ENCODE measurements at places on chromosomes 16 and 17.

DNA sequence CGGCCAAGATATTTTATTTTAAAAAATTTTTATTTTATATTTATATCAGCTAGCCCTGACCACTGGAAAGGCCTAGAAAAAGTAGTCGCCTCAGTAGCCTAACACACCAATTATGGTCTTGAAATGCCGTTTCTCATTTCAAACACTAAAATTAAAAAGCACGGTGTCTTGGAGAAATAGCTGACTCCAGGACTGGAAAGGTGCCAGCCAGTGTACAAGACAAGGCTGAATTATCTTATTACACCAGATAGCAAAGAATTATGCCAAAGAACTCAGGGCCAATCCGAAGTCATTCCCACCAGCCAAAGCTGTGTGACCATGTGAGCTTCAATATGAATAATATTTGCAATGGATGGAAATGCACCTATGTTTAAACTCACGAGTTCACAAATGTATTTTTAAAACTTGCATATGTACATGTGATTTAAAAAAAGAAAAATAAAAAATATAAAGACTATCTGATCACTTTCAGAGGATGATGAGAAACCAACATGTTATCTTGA lies 19.9 kb upstream of the ATP2C2 start:
- no peak for DNase-seq

- no peak for DNase-seq
Measured at GRCh38 chr17:3657588-3657869, 10.8 kb downstream of the TAX1BP3 start.

GRCh38 chr16:22671301-22672076 lies 142.5 kb upstream of the HS3ST2 start:
- peak; percentile 25 for DNase-seq

GRCh38 chr17:82587234-82588086 lies 60.8 kb downstream of the WDR45B start:
- DNase-seq, result no peak

DNA sequence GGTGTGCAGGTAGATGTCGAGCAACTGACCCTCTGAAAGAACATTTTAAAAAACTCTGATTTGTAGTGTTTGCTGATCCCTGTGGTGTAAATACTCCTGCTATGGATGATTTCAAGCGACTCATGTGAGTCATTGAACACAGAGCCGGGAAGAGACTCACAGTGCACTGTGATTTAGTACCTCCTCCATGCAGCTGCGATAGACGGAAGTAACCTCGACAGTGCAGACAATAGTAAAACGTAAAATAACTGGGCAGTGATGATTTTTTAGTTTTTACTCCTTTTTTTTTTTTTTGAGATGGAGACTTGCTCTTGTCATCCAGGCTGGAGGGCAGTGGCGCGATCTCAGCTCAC lies 8.7 kb downstream of the TBX21 start:
- no peak for DNase-seq

- no peak for DNase-seq
Measured at GRCh38 chr17:21523497-21524210, 147.5 kb downstream of the KCNJ12 start.

GRCh38 chr17:63039899-63040602 lies 74.0 kb downstream of the TANC2 start:
- peak; percentile 58 for DNase-seq

DNA sequence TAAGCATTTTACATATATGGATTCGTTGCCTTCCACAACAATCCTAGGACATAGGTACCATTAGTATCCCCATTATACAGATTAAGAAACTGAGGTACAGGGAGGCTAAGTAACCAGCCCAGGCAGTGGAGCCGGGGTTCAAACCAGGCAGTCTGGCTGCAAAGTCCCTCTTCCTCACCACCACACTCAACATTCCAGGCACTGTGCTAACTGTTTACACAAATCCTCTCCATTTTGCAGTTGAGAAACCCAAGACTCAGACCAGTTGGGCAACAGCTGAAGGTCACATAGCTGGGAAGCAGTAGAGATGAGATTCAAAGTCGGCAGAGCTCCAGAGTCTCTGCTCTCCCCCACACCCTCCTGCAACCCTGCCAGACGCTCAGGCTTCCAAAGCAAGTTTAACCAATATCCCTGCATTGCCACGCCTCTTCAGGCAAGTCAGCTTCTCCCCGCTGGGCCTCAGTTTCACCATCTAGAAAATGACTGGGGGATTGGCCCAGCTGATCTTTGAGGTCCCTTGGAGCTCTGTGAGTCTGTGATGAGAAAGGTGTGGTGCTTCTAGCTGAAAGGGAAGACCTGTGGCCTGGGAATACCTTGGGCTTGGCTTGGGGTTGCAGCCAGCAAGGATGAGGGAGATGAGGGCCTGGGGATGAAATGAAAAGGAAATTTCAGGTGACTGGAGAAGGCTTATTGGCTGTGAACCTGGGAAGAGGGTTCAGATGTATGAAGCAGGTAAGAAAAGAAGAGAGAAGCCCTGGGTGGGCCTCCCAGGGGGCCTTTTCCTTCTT lies 14.0 kb downstream of the CCR7 start:
- peak; percentile 100 for DNase-seq

DNA sequence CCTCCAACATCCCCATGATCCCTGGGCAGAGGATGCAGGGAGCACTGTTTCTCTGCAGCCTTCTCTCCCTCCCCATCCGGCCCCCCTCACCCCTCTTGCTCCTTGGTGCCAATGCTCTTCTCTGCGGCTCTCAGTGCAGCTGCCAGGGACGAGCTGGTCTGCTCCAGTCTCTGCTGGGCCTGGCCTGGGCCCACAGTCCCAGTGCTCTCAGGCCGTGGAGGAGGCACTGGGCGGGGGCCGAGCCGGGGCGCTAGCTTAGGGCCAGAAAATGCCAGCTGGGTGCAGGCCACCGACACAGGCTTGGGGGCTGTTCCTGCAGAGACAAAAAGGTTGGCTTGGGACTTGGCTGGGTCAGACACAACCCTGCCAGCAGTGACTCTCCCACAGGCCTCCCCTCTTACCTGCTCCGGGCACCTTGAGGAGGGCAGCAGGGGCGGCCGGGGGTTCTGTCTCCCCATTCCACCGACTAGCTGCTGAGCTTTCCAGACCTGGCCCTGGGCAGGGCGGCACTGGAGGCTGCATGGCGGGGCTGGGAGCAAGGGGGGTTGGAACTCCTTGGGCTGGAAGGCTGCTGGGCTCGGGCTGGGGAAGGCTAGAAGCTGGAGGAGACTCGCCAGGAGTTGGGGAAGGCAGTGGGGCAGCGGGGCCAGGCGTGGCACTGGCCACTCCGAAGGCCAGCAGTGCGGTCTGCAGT lies 13.8 kb downstream of the CASKIN2 start:
- DNase-seq, result no peak

DNA sequence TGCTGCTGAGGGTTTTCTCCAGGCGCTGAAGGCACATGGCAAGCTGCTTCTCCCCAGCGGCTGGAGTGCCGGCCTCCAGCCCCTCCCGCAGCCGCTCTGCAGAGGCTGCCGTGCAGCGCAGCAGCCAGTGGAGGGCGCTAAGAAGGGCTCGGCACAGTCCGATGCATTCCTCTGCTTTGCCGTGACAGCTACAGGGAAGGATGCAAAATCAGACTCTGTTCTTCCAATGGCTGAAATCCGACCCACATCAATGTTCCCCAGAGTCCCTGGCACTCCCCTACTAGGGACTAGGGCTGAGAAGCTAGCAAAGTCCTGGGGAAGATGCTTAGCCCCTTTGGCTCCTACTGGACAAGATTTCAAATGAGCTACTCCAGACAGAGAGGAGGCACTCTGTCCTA lies 19.0 kb downstream of the MED24 start:
- peak; percentile 60 for DNase-seq

DNA sequence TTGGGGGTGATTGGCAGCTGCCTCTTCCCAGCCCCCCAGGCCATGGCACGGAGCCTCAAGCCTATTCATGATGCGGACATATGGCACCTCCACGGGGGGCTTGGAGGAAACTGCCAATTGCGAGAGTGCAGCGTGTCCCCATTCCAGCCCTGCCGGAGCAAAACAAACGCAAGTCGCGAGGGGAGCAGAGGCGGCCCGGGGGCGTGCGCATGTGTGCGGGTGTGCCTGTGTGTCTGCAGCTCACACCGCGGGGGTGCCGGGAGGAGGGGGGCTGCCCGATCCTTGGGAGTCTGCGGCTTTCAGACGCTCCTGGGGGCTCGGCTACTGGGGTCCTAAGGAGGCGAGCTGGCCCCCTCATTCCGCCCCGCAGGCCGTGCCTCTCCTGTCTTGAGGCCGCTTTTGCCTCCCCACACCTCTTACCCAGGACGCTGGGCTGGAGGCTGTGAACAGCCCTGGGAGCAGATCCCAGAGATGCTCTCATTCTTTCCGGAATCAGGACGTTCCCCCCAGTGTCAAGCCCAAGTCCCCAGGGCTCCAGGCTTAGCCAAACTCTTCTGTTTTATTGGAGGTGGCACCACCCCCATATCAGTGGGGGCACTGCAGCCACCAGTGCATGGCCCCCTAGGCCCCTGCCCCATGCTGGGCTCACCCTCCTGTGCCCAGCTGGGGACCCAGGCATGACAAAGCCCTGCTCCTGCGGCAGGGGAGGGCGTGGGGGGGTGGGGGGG lies 29.1 kb downstream of the ENDOV start:
- no peak for DNase-seq

DNA sequence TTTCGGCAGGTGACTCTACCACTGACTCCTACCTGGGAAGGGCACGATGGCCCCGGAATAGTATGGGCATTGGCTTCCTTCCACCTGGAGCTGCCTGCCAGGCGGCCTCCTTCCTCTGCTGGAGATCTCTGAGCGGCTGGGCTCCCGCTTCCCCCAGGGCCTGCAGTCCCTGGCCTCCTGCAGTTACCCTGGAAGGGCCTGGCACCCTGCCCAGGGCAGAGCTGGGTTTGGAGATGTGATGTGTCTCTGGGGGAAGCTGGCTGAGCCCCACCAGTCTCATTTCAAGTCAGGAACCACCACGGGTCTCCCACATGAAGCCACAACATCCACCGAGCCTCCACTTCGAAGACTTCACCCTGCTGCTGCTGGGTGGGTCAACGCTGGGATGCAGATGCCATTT lies 97.9 kb downstream of the IRF8 start:
- DNase-seq, result no peak

GRCh38 chr17:66580184-66580955 lies 254.5 kb upstream of the CACNG5 start:
- DNase-seq, result peak; percentile 73

DNA sequence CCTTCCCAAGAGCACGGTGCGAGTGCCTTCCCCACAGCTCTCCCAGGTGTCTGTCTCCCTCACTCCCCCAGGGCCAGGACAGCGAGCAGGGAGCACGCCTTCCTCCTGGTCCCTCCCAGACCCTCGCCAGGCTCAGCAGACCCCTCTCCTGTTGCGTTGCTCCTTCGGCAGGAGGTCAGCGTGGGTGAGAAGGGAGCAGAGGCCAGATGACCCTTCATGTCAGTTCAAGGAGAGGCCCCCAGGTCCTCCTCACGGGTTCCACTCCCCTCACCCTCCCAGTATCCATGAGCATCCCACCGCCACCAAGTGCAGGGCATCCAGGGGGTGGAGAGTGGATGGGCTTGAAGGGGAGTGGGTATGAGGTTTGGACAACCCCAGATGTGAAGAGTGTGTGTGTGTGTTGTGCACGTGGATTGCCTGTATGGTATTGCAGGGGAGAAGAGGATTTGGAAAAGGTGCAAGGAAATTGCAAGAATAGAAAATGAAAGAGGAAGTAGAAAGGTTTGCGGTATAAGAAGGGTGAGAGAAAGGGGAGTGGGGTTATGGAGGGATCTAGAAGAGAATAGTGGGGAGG lies 17.7 kb downstream of the SGCA start:
- DNase-seq, result no peak

DNA sequence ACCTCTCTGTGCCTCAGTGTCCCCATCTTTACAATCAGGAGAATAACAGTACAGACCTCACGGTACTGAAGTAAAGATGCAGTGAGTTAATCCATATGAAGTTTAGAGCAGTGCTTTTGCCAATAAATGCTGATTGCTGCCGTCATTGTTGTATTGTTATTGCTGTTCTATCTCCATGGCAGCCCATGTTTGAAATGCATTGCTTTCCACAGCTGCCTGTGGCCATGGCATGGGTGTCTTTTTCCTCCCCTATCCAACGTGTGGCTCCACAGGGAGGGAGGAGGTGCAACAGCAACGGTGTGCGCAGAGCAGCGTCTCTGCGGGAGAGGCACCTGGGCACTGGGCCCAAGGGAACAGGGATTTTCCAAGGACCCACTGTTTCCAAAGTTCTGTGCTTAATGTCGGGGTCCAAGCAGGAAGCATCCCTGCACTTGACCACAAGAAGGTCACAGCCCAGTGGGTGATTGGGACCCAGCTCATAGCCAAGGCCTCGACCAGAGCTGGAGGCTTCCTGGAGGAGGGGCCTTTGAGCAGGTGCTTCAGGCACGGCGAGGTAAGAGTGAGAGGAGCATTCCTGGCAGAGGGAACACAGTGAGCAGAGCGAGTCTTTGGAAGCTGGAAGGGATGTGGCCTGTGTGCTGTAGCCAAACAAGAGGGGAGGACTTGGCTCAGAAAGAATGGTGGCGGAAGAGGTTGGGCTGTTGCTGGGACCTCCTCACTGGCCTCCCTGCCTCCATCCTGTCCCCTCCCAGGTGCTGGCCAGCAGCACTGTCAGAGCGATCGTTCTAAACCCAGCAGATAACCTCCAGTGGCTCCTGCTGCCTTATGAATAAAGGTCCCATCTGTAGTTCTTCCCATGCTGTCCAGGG lies 3.9 kb downstream of the RAI1 start:
- peak; percentile 48 for DNase-seq

GRCh38 chr17:40565769-40566409 lies 617 bp upstream of the CCR7 start:
- no peak for DNase-seq

GRCh38 chr17:63675607-63676546 lies 24.0 kb downstream of the LIMD2 start:
- peak; percentile 90 for DNase-seq

GRCh38 chr17:8934346-8934745 lies 31.2 kb downstream of the PIK3R5 start:
- DNase-seq, result no peak

GRCh38 chr16:11151156-11151884 lies 104.7 kb downstream of the SOCS1 start:
- no peak for DNase-seq

GRCh38 chr17:27788919-27789318 lies 11.4 kb downstream of the NOS2 start:
- no peak for DNase-seq

- DNase-seq, result peak; percentile 83
Measured at GRCh38 chr17:44971776-44972483, 3.8 kb upstream of the C1QL1 start.

GRCh38 chr17:63645775-63646487 lies 23.7 kb downstream of the MAP3K3 start:
- DNase-seq, result no peak

- DNase-seq, result peak; percentile 53
Measured at GRCh38 chr17:35119370-35120165, at the start of gene RAD51D. TSS of gene RAD51D (minus strand) at chr17:35119860. CDS start at chr17:35119613, 247 bp downstream.

All from iris pigment epithelial cell (primary cell).